Mesenteric fat pad (tissue), 1 donor: ENCODE measurements at places on chromosomes 13 and 19. TPM values are rescaled to one million over a fixed set of nuclear protein-coding genes. Genes with fewer than 3 reads are reported as not detected.

DNA sequence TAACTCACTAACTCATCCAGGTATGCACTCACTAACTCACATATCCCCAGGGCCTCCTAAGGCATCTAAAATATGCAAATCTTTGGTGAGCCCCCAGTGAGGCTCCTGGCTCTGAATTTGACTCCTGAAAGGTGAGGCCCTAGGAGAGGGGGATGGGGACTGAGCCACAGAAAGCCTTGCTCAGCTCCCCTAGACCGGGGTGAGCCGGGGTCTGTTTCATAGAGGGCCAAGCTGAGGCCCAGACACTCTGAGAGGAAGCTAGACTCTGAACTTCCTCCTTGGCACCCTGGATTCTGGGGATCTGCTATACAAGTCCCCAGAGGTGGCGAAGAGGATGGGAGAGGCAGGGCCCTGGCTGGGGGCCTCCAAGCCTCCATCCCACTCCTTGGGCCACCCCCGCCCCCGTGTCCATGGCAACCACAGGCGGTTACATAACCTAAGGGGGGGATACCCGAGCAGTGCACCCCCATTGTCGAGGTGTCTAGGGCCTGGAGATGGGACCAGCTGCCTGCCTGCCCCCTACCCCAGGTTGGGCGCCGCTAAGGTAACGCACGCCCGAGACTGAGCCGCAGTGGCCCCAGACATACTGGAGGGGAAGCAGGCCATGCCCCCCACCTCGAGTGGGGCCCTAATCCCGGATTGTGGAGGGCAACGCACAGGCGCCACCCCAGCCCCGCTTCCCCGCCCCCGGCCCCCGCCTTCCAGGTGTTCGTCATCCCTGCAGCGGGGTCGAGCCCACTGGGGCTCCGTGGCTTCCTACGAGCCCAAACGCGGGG is 646 bp downstream of the ABHD8 start:
- no peak for DNase-seq

The SYCN gene
- not detected for total RNA-seq

The C19orf25 gene
- 21.6 TPM for total RNA-seq

The HS6ST3 gene
- 0.06 TPM for total RNA-seq

The BST2 gene
- total RNA-seq, result 185 TPM

DNA sequence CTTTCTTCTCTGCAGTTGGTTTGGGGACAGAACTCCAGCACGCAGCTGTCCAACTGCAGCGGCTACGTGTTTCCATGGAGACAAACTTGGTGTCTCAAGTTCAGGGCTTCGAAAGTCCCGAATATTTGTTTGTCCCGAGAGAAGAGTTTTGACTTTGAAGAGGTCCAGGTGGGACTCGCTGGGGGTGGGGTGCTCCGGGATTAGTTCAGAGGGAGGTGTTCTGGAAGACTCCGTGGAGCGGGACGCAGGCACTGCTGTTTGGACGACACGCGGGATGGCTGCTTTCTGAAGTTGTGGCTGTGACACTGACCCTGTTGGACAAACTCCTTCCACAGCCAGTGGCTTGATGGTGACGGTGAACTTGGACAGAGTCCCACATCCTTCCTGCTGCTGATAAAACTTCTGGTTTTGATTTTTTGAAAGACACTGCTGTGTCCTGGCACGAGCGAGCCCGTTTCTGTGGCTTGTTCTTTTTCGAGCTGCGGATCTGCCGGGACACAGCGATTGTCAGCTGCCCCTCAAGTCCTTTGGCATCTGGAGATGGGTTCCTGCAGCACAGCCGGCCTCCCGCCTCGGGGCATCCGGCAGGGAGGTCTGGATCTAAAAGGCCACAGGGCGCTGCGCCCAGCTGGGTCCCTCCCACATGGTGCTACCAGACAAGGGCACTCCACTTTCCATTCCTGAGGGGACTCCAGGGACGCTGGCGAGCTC is 15.9 kb upstream of the RANBP3 start:
- no peak for DNase-seq

The C1QTNF9B gene
- not detected for total RNA-seq

DNA sequence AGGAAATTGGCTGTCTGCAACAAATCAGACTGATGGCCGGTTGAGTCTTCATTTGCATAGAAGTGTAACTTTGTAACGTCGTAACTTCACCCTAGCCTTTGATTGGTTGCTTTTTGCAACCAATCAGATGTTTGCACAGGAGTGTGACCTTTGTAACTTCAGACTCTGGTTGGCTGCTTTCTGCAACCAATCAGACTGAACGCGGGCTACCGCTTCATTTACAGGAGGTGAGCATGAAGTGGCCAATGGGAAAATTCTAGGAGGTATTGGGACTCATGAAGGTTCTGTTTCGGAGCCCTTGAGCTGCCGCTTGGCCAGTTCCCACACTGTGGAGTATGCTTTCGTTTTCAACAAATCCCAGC is 441 bp upstream of the ZNF559 start:
- DNase-seq, result no peak

GRCh38 chr13:45928176-45928575 is 76.6 kb upstream of the SIAH3 start:
- no peak for DNase-seq

GRCh38 chr19:4650159-4650558 is 10.8 kb downstream of the TNFAIP8L1 start:
- DNase-seq, result no peak

DNA sequence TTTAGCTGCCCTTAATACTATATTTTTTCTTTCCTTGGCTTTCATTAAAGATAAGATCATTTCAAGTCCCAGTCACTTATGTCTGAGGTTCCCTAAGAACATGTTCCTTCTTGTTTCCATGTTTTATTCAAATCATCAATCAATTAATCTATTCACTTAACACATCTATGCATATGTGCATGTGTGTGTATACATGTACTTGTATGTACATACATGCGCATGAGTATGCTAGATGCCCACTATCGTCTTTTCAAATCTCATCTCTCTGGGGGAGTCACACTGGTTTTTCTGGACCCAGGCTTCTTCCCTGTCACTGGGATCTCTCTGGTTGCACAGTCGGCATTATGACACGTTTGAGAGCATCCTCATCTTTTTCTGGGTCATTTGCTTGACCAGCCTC is 108.9 kb downstream of the ZNF536 start:
- no peak for DNase-seq

The ZNF627 gene
- total RNA-seq, result 5.4 TPM

- no peak for DNase-seq
Observed at GRCh38 chr19:45794627-45795026, 2.0 kb upstream of the DMWD start.

DNA sequence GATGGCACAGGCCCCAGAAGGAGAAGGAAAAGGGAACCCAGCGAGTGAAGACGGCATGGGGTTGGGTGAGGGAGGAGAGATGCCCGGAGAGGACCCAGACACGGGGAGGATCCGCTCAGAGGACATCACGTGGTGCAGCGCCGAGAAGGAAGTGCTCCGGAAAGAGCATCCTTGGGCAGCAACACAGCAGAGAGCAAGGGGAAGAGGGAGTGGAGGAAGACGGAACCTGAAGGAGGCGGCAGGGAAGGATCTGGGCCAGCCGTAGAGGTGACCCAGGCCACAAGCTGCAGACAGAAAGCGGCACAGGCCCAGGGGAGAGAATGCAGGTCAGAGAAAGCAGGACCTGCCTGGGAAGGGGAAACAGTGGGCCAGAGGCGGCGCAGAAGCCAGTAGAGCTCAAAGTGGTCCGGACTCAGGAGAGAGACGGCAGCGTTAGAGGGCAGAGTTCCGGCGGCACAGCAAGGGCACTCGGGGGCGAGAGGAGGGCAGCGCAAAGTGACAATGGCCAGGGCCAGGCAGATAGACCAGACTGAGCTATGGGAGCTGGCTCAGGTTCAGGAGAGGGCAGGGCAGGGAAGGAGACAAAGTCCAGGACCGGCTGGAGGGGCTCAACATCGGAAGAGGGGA is 1.1 kb downstream of the PPP1R12C start:
- DNase-seq, result no peak

The ZNF571 gene
- 5.4 TPM for total RNA-seq

DNA sequence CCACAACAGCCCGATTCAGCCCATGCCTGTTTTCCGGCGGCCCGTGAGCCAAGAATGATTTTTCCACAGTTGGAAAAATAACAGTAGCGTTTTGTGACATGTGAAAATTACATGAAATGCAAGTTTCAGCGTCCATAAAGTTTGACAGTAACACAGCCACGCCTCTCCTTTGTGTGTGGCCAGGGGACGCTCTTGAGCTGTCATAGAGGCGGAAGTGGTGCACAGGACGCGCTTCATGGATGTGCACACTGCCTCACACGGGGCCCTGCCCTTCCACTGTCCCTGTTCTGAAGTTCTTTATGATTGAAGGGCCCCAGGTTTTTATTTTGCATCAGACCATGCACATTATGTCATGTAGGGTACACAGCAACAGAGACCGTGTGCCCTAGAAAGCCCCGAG is 12.4 kb upstream of the ELAVL1 start:
- DNase-seq, result no peak

DNA sequence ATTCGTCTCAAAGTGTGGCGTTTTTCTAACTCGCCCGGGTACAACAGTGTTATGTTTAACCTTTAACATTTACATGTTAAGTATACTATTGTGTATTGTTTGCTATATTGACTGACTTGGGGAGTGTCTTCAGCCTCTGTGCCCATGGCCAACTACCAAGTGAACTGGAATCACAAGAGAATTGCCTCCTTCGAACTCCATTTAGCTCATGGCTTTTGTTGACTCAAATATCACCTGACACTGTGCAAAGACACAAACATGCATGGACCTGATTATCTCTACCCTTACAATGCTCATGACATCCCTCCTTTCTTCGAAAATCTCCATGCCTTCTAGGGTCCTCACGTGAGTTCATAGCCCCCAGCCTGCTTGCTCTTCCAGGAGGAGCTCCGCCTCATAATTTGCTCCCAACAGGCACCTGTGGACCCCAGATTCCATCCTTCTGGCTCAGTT is 704 bp downstream of the ZNF814 start:
- DNase-seq, result no peak

DNA sequence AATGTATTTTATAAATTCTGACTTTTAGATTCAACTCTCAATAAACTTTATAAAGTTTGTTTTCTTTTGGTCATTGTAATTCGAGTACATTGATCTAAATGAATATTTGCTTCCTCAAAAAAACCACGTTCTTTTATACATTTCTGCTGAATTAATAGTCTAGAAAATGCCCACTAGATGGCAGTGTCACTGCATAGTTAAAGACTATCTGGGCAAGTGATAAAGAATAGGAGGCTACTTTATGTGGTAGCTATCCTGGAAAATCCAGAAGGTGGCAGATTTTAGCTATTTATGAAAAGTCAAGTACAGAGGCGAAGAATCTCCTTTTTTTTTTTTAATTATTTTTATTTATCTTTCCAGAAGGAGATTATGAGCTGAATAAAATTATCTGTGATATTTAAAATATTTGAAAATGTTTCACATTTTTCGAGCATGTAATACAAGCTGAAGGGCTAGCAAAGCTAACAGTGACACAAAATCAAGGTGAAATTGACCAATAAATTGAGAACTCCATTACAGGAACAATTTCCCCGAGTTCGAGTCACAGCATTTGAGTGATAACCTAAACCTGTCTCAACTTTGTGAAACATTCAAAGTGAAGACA is 221.8 kb downstream of the OLFM4 start:
- no peak for DNase-seq

DNA sequence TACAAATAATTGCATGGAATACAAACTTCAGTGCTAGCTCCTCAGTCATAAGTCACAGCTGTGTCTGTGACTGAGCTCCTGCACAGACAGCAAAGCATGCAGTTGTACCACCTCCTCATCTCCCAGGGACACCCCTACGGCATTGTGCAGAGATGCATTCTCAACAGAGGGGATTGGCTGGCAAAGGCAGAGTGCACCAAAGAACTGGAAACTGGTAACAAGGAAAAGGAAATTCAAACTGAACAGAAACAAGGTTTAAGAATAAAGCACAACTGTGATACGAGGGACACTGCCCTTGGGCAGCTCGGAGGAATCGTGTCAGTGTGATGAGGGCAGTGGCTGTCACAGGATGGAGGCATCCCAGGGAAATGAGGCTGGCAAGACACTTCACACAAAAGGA is 126.1 kb upstream of the SOX1 start:
- DNase-seq, result peak; percentile 33

The HPN gene
- total RNA-seq, result 1.4 TPM

DNA sequence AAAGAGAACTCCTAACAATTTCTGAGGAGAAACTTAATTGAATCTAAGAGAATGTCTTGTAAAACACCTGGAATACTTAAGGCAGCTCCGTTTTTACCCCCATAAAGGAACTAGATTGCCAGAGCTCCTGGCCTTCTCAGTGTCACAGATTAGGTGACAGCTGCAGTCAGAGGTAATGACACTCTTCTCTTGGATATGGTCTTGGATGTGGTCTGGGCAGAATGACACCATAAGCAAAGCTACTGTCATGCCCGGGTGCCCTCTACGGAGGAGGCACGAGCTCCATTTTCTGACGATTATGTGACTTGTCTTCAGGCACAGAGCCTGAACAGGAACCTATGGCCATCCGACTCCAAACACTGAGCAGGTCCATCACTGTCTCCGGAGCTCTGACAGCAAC is 46.7 kb downstream of the STK24 start:
- no peak for DNase-seq

DNA sequence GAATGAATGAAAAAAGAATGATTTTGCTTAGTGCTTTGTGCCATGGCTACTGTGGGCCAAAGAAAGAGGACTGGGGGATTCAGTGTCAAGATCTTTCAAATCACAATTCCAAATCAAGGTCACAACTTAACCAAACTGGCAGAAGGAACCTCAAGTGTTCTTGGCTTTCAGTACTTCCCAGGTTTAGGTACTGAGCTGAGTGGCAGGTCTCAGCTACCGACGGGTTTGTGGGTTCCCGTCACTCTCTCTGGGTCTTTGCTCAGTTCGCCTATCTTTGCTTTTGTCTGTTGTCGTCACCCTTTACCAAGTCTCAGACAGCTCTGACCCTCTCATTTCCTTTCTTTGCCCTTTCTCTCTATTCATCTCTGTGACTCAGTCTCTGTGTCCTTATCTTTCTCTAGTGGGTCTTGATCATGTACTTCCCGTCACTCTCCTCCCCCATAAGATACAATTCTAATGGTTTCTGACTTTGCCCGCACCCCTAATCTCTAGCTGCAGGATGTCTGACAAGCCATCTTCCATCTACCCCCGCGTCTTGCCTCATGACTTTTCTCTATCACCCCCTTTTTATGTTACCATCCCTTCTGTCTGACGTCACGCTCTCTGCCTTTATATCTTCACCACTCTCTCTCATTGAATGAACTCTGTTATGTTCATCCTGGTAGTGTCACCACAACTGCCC is 33.3 kb upstream of the LRRC4B start:
- no peak for DNase-seq

The AXL gene
- 61.1 TPM for total RNA-seq

The DPF1 gene
- not detected for total RNA-seq

DNA sequence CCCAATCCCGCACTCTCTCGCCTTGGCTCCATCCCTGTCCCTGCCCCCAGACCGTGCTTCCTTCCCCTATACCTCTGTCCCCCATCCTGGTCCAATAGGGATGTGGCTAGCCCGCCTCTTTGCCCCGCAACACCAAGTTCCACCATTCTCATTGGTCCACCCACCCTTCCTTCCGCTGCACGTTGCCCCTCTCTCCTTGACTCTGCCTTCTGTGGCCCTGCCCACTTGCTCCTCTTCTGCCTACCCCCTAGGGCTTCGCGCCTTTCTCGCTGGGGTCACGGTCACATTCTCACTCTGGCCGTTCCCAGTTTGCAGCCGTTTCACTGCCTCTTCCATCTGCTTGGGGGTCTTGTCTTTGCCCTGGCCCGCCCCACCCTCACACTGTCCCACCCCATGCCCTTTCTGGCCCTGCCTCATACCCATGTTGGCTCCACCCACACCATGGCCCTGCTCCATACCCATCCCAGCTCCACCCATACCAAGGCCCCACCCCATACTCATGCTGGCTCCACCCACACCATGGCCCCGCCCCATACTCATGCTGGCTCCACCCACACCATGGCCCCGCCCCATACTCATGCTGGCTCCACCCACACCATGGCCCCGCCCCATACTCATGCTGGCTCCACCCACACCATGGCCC is 4.5 kb upstream of the ARHGAP45 start:
- DNase-seq, result no peak
